ENCODE measurements at places on chromosomes 4 and X.

GRCh38 chr4:118353534-118354030 lies 779 bp upstream of the PRSS12 start:
- H3K4me3 ChIP-seq, result peak overlapping the region; percentile 71
- H3K27me3 ChIP-seq, result peaks cover 69% of the 10 kb centered on the region
- no peaks in the 10 kb centered on the region for H3K36me3 ChIP-seq
- H3K4me1 ChIP-seq, result peaks cover 17% of the 10 kb centered on the region

DNA sequence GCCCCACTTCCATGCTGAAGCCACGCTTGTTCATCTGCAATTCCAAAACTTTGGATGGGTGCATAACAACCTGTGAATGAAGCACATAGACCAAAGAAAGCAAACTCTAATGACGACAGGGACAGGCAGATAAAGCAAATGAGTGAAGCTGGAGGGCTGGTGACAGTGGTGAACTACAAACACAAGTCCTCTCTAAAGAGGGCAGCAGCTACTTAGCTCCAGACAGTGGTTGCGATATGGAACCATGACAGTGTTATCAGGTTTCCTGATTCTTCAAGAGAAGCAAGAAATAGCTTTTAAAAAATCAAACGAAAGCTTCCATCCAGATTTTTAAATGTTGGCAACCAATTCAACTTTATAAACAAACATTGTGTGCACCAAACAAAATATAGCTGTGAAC lies 23.8 kb downstream of the NOX1 start:
- DNase-seq, result no peak
- no peaks in the 10 kb centered on the region for H3K27me3 ChIP-seq
- no peak overlapping the region for H3K4me3 ChIP-seq
- no peaks in the 10 kb centered on the region for H3K4me1 ChIP-seq
- H3K36me3 ChIP-seq, result no peaks in the 10 kb centered on the region
- no peak overlapping the region for H3K27ac ChIP-seq

DNA sequence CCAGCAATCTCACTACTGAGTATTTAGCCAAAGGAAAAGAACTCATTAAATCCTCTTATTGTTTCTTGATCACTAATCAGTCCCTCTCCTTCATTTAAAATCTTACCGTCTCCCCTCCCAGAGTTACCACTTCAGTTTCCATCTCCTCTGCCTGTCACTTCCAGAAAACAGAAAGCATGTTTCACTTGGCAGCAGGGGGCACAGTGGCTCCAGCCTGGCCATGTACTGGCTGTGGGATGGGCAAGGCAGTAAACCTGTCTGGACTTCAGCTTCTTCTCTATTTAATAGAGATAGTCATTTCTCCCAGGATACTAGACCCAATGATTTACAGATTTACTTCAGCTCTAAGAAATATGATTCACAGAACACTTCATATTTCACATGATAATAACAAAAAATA lies 63.2 kb downstream of the CD40LG start:
- peaks cover 74% of the 10 kb centered on the region for H3K4me1 ChIP-seq
- H3K27ac ChIP-seq, result peak overlapping the region; percentile 98
- no peaks in the 10 kb centered on the region for H3K27me3 ChIP-seq
- H3K4me3 ChIP-seq, result peak overlapping the region; percentile 19
- peaks cover 11% of the 10 kb centered on the region for H3K36me3 ChIP-seq

- H3K4me3 ChIP-seq, result no peak overlapping the region
- H3K36me3 ChIP-seq, result no peaks in the 10 kb centered on the region
- no peak for DNase-seq
- no peaks in the 10 kb centered on the region for H3K27me3 ChIP-seq
- H3K4me1 ChIP-seq, result no peaks in the 10 kb centered on the region
- no peak overlapping the region for H3K27ac ChIP-seq
Measured at GRCh38 chrX:148784856-148785255, 284.4 kb downstream of the AFF2 start.

DNA sequence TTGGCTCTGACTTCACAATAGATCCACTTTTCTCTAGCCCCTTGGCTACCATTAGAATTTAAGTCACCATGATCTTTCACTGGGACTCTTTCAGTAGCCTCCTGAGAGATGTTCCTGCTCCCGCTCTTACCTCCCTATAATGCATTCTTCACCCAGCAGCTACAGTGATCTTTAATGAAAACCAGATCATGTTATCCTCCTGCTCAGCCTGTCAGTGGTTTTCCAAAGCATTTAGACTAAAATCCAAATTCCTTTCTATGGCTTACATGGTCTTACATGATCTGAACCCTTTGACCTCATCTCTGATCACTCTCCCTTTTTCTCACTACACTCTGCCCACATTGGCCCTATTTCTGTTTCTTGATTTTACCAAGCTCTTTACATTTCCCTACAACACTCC lies 18.3 kb upstream of the RPS6KA3 start:
- H3K27ac ChIP-seq, result no peak overlapping the region
- no peaks in the 10 kb centered on the region for H3K36me3 ChIP-seq
- no peaks in the 10 kb centered on the region for H3K27me3 ChIP-seq
- no peak overlapping the region for H3K4me3 ChIP-seq
- DNase-seq, result no peak
- no peaks in the 10 kb centered on the region for H3K4me1 ChIP-seq

- H3K27me3 ChIP-seq, result peaks cover 3% of the 10 kb centered on the region
- H3K36me3 ChIP-seq, result no peaks in the 10 kb centered on the region
- DNase-seq, result no peak
- no peak overlapping the region for H3K27ac ChIP-seq
- no peak overlapping the region for H3K4me3 ChIP-seq
- no peaks in the 10 kb centered on the region for H3K4me1 ChIP-seq
Measured at GRCh38 chrX:81377329-81377728, 175.4 kb downstream of the SH3BGRL start.

- H3K4me3 ChIP-seq, result no peak overlapping the region
- no peak overlapping the region for H3K27ac ChIP-seq
- DNase-seq, result no peak
- no peaks in the 10 kb centered on the region for H3K36me3 ChIP-seq
Measured at GRCh38 chr4:3416270-3416669, 25.5 kb upstream of the HGFAC start.

DNA sequence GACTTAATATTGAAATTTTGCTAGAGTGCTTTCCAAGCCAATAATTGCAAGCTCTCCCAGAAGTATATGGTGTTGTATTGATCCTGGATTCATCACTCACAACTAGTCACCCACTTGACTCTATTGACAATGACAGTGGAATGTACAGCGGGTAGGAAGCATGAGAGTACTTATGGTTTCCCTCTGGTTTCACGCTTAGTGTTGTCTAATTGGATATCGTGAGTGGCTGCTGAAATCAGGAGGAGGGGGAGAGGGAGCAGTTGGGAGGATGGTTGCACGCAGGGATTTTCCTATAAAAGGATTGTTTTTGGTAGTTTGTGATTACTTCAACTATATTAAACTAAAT lies 1819.5 kb upstream of the TENM3 start:
- no peak overlapping the region for H3K27ac ChIP-seq
- H3K4me1 ChIP-seq, result peaks cover 2% of the 10 kb centered on the region
- H3K27me3 ChIP-seq, result no peaks in the 10 kb centered on the region
- H3K4me3 ChIP-seq, result no peak overlapping the region

- no peak overlapping the region for H3K4me3 ChIP-seq
- no peaks in the 10 kb centered on the region for H3K4me1 ChIP-seq
- H3K36me3 ChIP-seq, result no peaks in the 10 kb centered on the region
- DNase-seq, result no peak
- no peaks in the 10 kb centered on the region for H3K27me3 ChIP-seq
Measured at GRCh38 chr4:144208074-144208473, 67.6 kb upstream of the GYPA start.

GRCh38 chr4:15262396-15262795 lies 165.4 kb upstream of the C1QTNF7 start:
- no peak overlapping the region for H3K4me3 ChIP-seq
- no peak overlapping the region for H3K27ac ChIP-seq
- DNase-seq, result no peak
- H3K4me1 ChIP-seq, result no peaks in the 10 kb centered on the region
- H3K27me3 ChIP-seq, result peaks cover 2% of the 10 kb centered on the region

DNA sequence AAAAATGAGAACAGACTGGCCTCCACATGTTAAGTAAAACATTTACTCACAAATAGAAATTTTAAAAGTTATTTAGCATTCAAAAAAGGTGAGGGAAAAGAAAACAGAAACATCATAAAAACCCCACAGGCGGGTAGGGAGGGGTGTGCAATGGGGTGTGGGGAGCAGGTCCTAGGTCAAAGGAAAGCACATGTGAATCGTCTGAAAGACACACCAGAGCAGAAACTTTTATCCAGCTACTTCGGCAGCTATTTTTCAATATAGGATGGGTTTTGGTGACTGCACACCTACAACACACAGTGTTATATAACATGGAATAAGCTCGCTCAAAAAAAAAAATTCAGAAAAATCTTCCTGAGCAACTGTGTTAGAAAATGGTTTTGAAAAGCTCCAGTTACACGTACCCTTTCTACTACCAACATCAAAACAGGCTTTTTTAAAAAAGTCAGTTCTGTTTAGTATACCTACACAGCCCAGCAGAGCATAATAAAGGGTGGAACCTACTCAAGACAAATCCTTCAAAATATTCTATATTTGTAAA lies 1.6 kb downstream of the OTUD4 start:
- peaks cover 33% of the 10 kb centered on the region for H3K36me3 ChIP-seq
- H3K27ac ChIP-seq, result peak overlapping the region; percentile 97
- no peak for DNase-seq
- no peaks in the 10 kb centered on the region for H3K27me3 ChIP-seq

DNA sequence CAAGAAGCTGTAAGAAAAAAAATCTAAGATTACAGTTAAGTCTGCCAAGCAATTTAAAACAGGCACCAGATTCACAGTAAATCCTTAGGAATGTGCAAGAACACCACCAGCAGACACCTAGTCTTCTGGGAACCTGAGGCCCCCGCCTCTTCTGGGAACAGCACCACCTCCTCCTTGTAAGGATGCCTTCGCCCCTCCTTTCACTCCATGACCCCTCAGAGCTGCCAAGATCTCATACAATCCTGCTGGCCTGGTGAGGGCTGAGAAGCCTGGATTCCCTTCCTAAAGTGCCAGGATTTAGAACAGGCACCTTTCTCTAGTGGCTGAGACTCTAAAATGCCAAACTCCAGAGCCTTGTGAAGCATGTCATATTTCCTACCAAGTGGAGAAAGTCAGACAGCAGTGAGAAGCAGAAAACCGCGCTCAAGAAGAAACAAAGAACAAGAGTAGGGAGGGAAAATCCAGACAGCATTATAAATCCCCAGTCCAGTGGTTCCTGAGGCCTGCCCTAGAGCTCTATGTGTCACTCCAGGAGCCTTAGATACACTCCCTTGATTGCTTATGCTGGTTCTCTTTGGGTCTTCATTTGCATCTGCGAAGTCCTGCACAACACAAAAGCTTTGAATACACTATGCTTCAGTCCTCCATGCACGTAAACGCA lies 166.4 kb downstream of the TSPAN5 start:
- H3K27ac ChIP-seq, result no peak overlapping the region
- no peaks in the 10 kb centered on the region for H3K27me3 ChIP-seq
- peaks cover 17% of the 10 kb centered on the region for H3K4me1 ChIP-seq

DNA sequence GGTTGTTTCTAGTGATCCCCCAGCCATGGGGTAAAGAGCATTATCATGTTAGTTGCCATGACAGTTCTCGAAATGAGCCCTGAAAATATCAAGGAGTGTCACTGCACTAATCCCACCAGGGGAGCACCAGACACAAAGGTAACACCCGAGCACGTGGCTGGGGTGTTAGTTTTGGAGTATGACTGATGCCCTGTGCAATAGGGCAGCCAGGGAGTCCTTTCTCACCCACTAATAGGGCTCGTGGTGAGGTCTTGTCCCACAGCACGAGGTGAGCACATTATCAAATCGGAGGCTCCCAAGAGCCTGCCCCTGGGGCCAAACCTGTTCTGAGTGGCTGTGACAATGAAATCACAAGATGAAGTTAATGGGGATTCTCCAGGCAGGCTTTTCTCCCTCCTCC lies 9.6 kb downstream of the MAMLD1 start:
- DNase-seq, result no peak
- H3K4me3 ChIP-seq, result no peak overlapping the region
- H3K36me3 ChIP-seq, result no peaks in the 10 kb centered on the region
- no peaks in the 10 kb centered on the region for H3K27me3 ChIP-seq

DNA sequence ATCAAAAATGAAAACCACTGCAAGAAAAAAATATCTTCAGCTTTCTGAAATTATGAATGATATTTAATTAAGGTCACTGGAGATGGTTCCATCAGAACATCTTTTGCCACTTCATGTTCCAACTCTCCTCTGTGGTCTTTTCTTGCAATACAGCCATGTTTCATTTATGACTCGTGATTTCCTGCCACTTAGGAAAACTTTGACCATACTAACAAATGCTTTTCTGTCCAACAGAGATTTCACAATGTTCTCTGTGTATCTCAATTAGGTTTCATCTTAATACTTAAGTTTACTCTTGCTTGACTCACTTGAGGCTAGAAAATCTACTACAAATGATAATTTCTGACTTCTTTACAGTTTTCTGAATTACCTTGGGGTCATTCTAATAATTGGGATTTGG lies 330.9 kb downstream of the CXXC4 start:
- H3K36me3 ChIP-seq, result no peaks in the 10 kb centered on the region
- no peak overlapping the region for H3K27ac ChIP-seq
- H3K27me3 ChIP-seq, result no peaks in the 10 kb centered on the region
- no peaks in the 10 kb centered on the region for H3K4me1 ChIP-seq

GRCh38 chr4:78953769-78954666 lies 14.8 kb upstream of the PAQR3 start:
- no peak for DNase-seq
- no peaks in the 10 kb centered on the region for H3K4me1 ChIP-seq
- H3K27ac ChIP-seq, result no peak overlapping the region
- H3K27me3 ChIP-seq, result peaks cover 6% of the 10 kb centered on the region
- H3K36me3 ChIP-seq, result no peaks in the 10 kb centered on the region

- H3K27ac ChIP-seq, result no peak overlapping the region
- DNase-seq, result no peak
- no peaks in the 10 kb centered on the region for H3K4me1 ChIP-seq
- H3K27me3 ChIP-seq, result no peaks in the 10 kb centered on the region
- no peaks in the 10 kb centered on the region for H3K36me3 ChIP-seq
- H3K4me3 ChIP-seq, result no peak overlapping the region
Measured at GRCh38 chr4:164807611-164808010, 53.7 kb downstream of the SMIM31 start.

All from activated naive CD8-positive, alpha-beta T cell treated with anti-CD3 and anti-CD28 coated beads, Interleukin-2, amount 50 U/mL, for 24 hours (primary cell).